ENCODE measurements at places on chromosomes 3 and 15.

DNA sequence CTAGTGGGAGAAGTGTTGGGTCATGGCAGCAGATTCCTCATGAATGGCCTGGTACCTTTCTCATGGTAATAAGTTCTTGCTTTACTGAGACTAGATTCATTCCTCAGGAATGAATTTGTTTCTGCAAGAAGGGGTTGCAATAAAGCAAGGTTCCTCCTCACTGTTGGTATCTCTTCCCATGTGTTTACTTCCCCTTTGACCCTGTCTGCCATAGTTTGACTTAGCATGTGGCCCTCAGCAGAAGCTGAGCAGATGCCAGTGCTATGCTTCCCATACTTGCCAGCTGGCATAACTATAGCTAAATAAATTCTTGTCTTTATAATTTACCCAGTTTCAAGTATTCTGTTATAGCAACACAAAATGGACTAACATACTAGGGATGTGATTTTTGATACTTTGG, 163.6 kb upstream of the COL8A1 start:
- no peak for DNase-seq

GRCh38 chr15:94670438-94671034, 439.2 kb downstream of the MCTP2 start:
- no peak for DNase-seq

GRCh38 chr3:160748231-160748630, 7.8 kb upstream of the PPM1L start:
- no peak for DNase-seq

DNA sequence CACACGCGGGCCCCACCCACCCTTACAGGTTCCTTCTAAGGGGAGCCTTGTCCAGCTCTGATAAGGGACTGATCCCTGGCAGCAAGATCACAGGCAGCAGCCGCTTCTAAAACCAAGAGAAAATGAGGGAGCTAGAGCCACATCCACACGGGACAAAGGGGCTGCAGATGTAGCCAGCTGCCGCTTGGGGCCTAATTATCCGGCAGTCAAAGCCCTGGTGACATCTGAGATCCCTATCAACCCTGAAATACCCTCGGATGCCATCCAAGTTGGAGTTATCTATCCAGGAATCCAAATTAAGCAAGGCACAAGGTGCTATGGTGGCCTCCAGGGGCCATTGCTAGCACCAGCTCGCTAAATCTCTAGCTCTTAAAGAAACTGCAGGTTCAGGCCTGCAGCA, 248.3 kb downstream of the VPS13C start:
- DNase-seq: no peak

DNA sequence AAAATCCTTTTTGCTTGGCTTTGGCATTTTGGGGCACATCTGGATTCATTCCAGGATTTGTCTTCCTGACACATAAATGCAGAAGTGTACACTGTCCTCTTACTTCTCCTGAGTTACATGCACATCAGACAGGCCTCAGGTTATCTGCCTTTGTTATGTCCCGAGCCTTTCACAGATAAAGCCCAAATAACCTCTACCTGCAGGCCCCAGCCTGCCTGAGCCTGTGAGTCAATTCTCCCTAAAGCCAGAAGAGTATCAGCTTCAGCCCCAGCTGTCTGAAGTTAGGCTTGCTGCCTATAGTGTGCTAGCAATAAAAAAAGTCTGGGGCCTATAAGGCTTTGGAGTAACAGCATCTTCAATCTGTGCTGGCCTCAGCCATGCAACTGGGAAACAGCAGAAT, 17.7 kb upstream of the GSK3B start:
- no peak for DNase-seq

DNA sequence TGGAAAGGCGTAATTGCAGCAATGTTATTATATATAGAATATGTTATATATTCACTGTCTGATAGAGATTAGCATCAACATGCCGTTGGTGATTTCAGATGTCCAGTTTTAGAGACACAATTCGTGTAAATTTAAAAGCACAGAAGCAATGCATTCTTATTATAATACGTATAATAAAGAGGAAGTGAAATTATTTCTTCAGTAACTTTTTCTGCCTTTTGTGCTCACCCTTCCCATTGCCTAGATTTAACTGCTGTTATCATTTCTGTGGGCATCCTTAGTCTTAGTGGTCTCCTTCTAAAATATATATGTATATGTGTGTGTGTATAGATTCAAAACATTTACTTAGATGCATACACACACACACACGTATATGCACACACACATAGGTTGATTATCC, 592.5 kb upstream of the GOLIM4 start:
- no peak for DNase-seq

DNA sequence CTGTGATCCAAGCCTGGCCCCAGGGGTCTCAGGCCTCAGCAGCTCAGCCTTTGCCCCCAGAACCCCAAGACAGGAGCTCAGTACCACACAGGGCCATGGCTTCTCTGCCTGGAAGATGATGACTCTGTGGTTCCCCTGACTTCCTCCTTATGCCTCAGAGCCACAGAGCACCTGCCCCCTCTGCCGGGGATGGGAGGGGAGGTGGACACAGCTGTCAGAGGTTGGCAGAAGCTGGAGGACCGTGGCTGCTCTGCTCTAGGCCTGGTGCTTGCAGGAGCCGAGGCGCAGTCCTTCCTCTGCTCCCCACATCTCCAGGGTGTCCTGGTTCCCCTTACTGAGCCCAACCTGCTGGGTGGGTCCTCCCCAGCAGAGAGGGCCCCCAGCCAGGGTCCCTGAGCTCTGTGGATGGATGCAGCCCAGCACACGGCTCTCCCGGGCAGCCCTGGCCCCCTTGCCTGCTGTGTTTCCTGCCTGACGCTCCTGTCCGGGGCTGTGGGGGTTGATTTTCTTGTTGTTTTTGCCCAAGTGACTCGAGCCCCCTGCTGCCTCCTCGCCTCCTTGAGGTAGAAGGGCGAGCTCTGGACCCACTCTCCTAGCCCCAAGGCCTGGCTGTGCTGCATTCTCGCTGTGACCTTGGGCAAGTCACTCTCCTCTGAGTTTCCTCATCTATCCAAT, 36.6 kb downstream of the PSTPIP1 start:
- DNase-seq: peak; percentile 41

GRCh38 chr15:53454843-53455721, 304.4 kb downstream of the WDR72 start:
- DNase-seq: no peak

- DNase-seq: no peak
These were observed 84.6 kb downstream of the GREM1 start for GRCh38 chr15:32802286-32802936.

DNA sequence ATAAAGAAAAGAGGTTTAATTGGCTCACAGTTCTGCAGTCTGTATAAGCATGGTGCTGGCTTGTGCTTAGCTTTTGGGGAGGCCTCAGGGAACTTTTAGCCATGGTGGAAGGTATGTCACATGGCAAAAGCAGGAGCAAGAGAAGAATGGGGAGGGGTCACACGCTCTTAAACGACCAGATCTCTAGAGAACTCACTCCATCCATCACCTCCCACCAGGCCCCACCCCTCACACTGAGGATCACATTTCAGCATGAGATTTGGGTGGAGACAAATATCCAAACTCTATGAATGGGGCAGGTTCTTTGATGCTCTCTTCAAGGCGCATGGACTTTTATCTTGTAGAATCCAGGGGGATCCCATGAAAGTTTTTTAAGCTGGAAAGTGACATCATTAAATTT, 75.7 kb downstream of the ITPR1 start:
- DNase-seq: no peak

DNA sequence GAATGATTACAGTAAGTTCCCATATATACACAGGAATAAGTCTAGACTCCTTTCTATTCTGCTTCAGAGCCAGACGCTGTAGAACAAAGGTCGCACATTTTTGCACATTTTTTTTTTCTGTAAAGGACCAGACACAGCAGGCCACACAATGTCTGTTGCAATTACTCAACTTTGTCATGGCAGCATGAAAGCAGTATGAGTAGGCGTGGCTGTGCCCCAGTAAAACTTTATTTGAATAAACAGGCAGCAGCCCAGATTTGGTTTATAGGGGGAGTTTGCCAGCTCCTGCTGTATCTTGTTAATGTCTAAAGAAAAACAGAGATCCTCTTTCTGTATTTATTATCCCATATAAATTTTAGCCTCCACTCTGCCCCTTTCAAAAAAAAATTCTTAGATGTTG, 708.3 kb downstream of the FHIT start:
- DNase-seq: no peak

GRCh38 chr3:190432216-190432615, 17.5 kb downstream of the TMEM207 start:
- no peak for DNase-seq

GRCh38 chr15:32885713-32886112, 167.9 kb downstream of the GREM1 start:
- no peak for DNase-seq

- DNase-seq: no peak
These were observed 15.6 kb upstream of the KY start for GRCh38 chr3:134666466-134666865.

GRCh38 chr15:60593170-60593478, 114.2 kb upstream of the ICE2 start:
- no peak for DNase-seq

DNA sequence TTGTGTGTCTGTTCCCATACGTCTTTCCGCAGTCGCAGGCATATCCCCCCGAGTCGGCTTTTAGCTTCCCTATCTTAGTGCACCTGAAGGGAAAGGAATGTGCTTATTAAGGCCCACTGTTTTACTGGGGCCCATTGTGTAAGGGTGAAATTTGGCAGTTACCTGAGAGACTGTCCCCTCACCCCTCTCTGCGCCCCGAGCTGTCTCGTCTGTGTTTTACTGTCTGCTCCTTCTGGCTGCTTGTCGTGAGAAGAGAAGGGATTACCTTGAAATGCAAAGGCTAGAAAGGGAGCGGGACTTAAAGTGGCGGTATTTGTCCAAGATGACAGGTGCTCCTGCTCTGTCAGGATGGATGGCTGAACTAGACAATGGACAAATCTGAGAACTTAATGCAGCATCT, 233.0 kb upstream of the POU1F1 start:
- no peak for DNase-seq

- no peak for DNase-seq
These were observed 491.7 kb downstream of the ZIC1 start for GRCh38 chr3:147900851-147901250.

DNA sequence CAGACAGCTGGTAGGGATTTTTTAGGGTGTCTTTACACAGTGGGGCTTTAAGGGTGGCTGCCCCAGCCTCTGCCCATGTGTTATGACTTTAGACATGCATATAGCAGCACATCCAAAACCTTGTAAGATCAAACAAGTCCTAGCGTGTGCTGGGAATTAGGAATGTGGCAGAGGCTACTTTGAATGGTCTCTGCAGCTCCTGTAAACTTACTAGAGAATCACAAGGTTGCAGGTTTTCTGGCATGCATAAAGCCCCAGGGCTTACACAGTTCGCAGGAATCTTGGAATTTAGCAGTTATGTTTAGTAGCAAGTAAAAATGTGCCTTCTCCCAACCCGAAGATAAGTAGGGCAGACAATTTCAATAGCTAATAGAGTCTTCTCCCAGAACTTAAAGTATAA, 46.9 kb upstream of the COL6A6 start:
- no peak for DNase-seq

- no peak for DNase-seq
These were observed 51.0 kb upstream of the TP63 start for GRCh38 chr3:189580190-189580589.

- no peak for DNase-seq
These were observed 20.5 kb upstream of the OR5H1 start for GRCh38 chr3:98109807-98110549.

GRCh38 chr15:44018151-44018550, 176.9 kb downstream of the FRMD5 start:
- DNase-seq: no peak

- peak; percentile 10 for DNase-seq
These were observed 9.6 kb downstream of the KBTBD13 start for GRCh38 chr15:65085990-65086679.

- no peak for DNase-seq
These were observed 603.8 kb upstream of the ADAMTS9 start for GRCh38 chr3:65291448-65292125.

DNA sequence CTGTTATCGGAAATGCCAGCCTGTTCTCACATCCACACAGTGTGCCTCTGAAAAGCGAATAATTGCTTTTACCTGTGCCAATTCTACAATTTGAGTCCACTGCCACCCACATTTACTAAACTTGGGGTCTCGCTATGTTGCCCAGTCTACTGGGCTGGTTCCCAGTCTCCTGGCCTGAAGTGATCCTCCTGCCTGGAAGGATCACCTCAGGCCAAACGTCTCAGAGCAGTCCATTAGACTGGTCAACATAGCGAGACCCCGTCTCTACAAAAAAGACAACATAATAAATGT, 827 bp upstream of the INO80 start:
- no peak for DNase-seq
